ENCODE measurements at places on chromosomes 4 and X.

GRCh38 chr4:83258461-83258860, 26.1 kb downstream of the COQ2 start:
- no peak for DNase-seq

DNA sequence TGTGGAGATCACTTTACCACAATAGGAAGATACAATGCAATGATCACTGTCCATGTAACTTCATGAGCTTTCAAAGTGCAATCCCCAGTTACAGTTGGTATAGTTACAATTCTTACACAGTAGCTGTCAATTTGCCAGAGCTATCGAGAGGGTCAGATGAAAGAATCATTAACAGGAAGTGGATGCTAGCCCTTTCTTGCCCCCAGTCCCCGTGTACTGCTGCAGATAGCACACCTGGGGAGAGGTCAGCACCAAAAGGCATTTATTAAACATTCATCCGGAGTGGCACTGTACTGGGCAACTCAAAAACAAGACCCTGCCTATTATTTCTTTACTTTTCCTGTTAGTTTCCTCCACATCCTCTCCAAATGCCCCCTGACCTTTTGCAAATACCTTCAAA, 47.7 kb downstream of the SOD3 start:
- no peak for DNase-seq

DNA sequence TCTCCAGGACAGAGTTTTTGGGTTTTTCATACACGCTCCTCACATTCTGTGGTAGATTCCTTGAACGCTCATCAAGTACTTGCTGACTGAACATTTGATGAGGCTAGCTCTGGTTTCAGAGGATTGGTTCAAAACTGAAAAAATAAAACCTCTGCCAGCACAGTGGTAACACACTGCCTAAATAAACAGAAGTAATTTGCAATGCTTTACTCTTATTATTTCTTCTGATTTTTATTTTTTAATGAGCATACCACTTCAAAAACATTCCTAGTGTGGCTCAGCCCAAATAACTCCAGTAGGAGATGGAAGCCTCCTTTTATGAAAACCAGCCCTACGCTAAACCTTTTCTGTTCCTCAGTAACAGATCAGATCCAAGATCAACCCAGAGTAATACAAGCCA, 72.0 kb upstream of the INTU start:
- no peak for DNase-seq

GRCh38 chrX:129743821-129744220, 5.0 kb downstream of the XPNPEP2 start:
- DNase-seq, result no peak

DNA sequence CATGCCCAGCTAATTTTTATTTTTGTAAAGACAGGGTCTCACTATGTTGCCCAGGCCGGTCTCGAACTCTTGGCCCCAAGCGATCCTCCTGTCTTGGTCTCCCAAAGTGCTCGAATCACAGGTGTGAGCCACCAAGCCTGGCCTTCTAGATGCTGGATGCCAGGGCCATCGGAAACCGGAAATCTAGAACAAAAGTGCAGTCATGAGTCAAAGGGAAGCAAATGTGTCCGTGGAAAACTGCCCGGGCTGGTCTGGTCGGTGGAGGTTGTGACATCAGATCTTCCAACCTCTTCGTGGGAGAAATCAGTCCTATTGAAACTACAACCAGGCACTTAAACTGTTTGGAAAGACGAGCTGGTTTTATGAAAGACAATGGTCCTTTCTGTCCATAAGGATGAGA, 92.3 kb upstream of the SHOX start:
- no peak for DNase-seq

DNA sequence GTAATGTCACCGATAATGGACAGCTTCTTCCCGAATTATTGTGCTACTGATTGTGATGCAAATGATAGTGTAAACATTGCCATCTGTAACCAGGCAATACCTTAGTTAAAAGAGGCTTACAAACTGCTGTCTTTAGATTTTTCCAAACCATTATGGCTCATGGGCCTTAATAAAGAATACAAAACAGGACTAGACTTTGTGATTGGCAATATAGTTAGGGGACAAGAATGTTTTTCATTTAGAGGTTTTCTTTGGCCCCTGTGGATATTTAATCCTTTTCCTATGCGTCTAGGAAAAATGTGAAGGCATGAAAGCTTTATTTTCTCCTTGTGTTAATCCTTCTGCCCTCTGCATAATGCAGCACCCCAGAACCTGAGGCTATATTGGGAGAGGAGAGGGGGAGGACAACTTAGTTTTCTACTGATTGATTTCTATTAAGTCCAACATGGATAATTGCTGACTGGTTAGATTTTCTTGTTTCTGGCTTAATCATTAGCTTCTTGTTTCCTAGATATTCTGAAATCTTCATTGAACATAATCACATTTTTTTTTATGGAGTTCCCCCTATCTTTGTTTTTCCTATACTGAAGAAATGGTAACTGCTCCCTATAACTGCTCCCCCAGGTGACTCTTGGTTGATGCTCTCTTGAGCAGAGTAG, 1.9 kb downstream of the PRPS1 start:
- no peak for DNase-seq

DNA sequence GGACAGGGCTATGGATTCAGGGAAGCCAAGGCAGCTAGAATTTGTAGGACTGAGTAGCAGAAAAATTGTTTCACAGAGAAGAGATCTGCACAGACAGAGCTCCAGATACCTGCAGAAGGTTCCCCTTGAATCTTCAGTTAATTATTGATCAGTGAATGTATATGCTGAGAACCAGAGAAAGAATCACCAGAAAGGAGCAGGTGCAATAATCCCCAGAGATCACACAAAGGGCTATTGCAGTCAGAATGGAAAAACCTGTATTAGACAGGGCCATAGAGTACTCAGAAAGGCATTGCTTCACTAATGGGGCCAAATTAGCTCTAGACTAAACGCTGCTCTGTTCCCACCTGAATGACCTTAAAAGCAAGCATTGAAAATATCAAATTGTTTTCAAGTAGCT, 35.5 kb upstream of the SMAD1 start:
- DNase-seq, result no peak

DNA sequence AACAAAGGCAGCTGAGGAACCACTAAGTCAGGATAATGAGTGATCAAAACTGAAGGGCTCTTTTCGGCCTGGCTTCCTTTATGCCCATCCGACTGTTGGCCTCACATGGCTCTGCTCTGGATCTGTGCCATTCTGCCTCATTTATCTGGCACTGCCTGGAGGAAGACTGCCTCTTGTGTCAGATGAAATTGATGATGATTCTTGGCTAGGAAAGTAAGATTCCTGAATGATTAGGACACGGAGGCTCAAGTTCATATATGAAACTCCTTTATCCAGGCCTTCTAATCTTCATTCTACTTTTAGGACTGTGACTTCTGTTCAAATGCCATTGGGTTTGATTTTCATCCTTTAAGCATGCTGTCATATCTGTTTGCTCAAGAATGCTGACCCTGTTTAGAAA, 475.4 kb upstream of the RPS6KA3 start:
- DNase-seq, result no peak

DNA sequence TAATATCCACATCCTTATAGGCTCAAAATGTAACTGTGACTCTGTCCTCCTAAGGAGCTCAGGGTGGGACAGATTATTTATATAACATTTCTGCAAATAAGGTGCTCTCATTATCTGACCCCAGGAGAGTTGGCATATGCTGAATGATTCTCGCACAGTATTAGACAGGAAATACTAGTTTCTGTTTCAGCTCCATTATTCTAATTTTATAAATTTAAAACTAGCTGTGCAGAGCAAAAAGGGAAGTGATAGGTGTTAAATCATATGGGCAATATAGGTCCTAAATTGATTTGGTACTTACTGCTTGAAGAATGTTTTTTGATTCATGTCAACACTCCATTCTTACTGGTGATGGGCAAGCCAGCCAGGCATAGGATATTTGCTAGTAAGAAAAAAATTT, 141.5 kb downstream of the GLRA2 start:
- DNase-seq, result no peak

GRCh38 chr4:21884615-21885014, 64.0 kb downstream of the KCNIP4 start:
- DNase-seq, result no peak

DNA sequence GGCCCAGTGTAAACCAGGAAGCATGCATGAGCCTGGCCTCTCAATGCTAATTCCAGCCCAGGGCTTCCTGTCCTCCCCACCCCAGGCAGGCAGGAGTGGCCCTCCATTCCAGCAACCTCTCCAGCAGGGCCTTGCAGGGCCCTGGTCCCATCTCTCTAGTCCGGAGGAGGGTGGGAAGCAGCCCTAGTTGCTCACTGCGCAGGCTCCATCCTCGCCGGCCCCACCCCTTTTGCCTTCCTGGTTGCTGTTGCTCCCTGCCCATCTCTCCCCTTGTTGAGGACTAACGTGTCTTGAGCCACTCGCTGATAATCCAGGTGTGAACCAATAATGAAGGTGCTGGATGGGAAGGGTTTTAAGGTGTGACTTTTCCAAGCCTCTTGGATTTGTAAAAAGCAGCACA, 161.2 kb upstream of the BCOR start:
- no peak for DNase-seq

GRCh38 chr4:133969202-133969848, 232.3 kb downstream of the PABPC4L start:
- DNase-seq, result no peak

- no peak for DNase-seq
These were observed 9.7 kb downstream of the PRKG2 start for GRCh38 chr4:81205302-81205701.

DNA sequence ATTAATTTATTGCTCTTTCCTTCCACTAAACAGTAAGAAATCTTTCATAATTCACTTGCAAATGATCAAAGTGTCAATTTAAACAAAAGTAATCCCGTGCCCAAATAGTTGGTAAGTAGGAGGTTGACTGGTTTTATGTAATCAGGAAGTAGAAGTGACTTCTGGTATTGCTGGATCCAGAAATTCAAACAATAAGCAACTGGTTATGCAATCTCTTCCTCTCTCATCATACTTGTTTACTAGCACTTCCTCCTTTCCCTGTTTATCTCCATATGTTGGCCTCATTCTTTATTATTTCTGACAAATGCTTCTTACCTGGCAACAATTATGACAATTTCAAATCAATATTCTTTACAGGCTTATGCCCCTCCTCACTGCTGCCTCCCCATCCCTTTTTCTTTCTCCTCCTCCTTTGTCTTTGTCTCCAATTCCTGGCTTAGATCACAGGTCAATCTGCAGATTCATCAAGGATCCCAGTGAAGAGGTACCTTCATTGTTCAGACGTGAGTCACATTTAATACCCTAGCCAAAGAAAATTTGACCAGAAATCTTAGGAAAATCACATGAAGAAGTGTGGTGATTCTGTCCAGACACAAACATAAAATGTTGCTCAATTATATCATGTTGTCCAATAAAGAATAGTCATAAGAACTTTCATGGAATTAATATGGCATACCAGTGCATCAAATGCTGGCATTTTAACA, 323.2 kb upstream of the PCDH7 start:
- no peak for DNase-seq

- no peak for DNase-seq
These were observed 605.1 kb downstream of the BCOR start for GRCh38 chrX:39492497-39493162.

DNA sequence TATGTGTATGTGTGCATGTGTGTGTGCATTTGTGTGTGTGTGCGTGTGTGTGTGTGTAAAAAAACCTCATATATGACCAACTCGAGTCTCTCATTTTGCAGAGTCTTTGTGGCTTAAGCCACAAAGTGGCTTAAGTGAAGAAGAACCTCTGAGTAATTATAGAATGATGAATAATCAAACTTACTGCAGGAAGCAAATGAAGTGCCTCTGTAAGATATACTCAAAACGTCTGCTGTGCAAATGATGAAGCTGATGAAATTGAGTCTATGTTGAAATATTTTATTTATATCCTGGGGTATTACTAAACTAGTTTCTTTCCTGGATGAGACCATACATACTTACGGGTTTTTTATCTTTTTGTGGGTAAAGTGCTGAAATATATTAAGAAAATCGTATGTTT, 1198.7 kb downstream of the PCDH7 start:
- no peak for DNase-seq

GRCh38 chr4:41686893-41687292, 61.6 kb downstream of the PHOX2B start:
- DNase-seq, result no peak

GRCh38 chr4:166309286-166309685, 436.2 kb downstream of the TLL1 start:
- DNase-seq, result no peak

DNA sequence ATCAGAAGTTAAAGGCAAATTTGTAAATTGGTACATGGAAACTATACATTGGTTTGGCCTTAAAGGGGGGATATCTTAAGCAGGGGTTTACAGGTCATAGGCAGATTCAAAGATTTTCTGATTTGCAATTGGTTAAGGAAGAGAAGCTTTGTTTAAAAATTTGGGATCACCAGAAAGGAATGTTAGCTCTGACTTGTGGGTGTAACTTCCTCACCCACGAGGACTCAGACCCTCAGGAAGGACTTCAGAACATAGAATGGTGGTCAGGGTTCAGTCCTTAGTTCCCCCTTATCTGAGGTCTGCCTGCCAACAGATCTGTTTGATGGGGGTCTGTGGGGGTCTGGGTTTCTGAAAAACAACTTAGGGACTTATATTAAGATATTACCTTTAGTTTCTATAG, 427.4 kb upstream of the DIPK2B start:
- no peak for DNase-seq

- DNase-seq, result no peak
These were observed 328.6 kb upstream of the ARX start for GRCh38 chrX:25344161-25344936.
